KBM-7 (cell line): ENCODE measurements at places on chromosomes 16 and 17.
A peak's percentile ranks its signal among the peaks of the same experiment; 100 is the strongest.

- DNase-seq = peak; percentile 75
Measured at GRCh38 chr17:28725166-28725659, 820 bp downstream of the TLCD1 start.

- DNase-seq = peak; percentile 78
Measured at GRCh38 chr17:30021708-30022317, 80.4 kb downstream of the EFCAB5 start.

- no peak for DNase-seq
Measured at GRCh38 chr17:81335773-81336157, 40.7 kb upstream of the SLC38A10 start.

- DNase-seq = no peak
Measured at GRCh38 chr16:17371299-17371698, 99.5 kb downstream of the XYLT1 start.

GRCh38 chr16:80948886-80949493 lies 57.7 kb downstream of the CMC2 start:
- peak; percentile 55 for DNase-seq

- DNase-seq = peak; percentile 28
Measured at GRCh38 chr16:19690196-19690595, 27.8 kb downstream of the KNOP1 start.

- peak; percentile 90 for DNase-seq
Measured at GRCh38 chr17:35747540-35748017, 5.5 kb downstream of the GAS2L2 start.

DNA sequence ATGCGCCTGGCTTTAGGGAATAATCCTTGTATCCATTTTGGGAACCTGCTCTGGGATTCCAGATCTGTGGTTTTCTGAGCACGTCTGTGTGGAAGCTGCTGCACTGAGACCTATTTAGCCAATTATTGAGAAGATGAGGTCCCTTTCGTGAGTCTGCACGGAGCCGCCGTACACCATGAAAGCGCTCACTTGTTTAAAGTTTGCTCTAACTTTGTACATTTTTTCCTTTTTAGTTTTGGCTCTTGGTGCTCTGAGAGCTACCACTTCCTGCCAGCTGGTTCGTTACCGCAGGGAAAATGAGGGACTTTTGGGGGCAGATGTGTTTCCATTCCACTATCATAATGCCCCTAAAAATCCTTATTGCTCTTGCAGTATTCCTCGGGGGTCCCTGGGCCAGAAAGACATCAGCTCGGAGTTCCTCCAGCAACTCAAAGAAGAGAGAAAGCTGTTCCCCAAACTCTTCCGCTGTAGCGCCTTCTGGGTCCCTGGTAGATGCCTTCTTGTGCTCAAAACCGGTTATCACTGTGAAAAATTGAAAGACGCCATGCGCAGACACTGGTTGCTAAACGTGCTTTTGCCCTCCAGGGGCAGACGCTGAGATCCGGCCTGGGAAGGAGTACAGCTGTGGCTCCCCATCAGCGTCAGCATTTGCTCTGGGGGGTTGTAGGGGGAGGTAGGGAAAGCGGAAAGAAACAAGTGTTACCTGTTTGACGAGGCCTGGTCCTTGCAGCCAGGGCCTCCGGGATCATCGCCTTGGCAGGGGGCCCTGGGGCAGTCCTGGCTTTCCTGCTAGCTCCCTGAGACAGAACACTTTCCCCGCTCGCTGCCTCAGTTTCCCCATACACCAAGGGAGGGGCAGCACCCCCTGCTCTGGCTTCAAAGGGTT lies 238.1 kb downstream of the MRTFB start:
- DNase-seq = no peak

DNA sequence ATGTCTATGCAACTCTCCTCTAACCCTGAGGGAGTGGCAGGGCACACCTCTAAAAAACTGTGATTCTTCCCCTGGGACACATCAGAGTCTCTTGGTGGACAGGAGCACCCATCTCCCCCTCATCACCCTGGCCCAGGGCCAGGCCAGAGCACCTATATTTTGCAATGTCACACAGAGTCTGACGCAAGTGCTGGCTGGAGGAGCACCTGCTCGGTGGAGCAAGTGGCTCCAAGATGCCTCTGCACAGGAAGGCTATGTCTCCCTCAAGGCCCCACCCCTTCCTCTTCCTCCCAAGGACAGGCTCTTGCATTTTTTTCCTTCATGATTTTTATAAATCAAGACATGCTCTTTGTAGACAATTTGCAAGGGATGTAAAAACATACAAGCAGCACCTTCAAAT lies 13.3 kb downstream of the SNN start:
- no peak for DNase-seq

GRCh38 chr16:86513471-86514277 lies 3.3 kb downstream of the FOXF1 start:
- DNase-seq = no peak

GRCh38 chr16:56690420-56691122 lies 8.3 kb downstream of the MT1X start:
- no peak for DNase-seq
